ENCODE measurements at places on chromosomes 5 and 9.

GRCh38 chr5:40437452-40437861 lies 242.3 kb upstream of the PTGER4 start:
- no peak for DNase-seq

GRCh38 chr5:116488356-116489041 lies 86.1 kb downstream of the SEMA6A start:
- no peak for DNase-seq

DNA sequence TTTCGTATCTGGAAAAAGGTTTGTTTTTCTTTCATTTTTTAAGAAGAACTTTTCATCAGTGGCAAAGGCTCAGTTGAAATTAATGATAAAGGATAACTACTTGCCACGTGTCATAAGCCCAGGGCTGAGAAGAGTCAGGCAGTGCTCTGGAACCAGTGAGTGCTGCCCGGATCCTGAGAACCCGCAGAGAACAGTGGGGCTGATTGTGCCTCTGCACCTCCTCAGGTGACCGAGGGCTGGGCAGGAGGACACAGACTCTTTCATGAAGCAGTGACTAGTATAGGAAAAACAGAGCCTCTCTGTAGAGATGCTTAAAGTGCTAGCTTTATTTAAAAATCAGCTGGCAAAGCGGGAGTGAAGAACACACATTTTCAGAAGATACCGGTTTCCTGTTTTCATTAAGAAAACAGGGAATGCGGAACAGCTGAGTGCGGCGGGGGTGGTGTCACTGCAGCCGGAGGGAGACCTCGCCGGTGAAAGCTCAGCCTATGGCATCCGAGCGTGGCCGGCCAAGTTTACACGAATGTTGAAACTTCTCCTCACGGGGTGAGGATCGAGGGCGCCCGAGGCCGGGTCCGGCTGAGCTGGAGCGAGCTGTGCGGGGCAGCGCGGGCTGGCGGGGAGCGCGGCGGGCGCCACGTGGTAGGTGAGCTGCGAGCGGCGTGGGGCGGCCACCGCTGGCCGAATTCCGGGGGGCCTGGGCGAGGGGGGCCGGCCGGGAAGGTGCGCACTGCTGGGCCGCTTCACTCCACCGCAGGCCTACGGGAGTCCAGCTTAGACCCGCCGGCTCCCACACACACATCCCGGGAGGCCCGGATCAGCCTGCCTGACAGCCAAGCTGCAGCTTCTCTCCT lies 134.7 kb upstream of the DMRT1 start:
- DNase-seq = peak; percentile 87

- no peak for DNase-seq
Measured at GRCh38 chr5:151758141-151758429, 346 bp downstream of the ATOX1 start.

- DNase-seq = no peak
Measured at GRCh38 chr5:102760815-102761214, 5.7 kb downstream of the PAM start.

GRCh38 chr5:149239917-149240316 lies 31.7 kb upstream of the AFAP1L1 start:
- DNase-seq = no peak

DNA sequence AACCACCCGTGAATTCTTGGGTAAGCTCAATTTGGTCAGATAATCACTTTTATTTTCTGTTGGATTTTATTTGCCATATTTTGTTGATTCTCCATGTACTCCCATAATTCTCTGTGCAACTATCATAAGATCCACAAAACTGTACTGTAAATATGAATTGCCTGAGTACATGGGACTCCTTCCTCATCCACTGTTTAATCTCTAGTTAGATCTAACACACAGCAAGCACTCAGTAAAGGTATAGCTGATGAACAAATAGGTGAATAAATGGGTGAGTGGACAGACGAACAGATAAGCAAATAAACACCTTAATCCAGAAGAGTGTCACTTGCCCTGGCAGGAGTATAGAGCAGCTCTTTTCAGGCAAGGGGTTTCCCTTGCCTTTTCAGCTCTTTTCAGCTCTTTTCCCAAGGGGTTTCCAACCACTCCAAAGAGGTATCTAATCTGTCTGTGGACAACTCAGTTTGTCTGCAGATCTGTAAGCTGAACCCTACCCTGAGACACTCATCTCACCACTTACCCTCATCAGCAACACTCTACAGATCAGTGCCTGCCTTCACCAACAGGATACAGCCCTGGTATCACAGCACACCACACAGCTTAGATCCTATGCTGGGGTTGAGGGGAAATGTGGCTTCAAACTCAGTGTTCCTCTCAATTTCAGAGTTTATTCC lies 51.2 kb downstream of the SIL1 start:
- DNase-seq = no peak

DNA sequence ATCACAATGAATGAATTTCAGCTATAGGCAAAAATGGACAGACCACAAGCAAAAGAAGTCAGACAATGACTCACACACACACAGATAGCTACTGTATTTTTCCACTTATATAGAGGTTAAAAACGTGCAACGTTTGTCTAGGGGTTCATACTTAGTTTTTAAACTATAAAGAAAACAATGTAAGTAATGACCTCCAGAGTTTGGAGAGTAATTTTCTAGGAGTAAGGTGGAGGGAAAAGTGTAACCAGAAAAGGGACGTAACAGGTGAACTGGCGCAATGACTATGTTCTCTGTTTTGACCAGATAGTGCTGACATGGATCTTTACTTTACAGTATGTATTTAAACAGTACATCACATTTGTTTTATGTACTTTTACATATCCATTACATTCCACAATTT lies 51.1 kb downstream of the FNIP1 start:
- DNase-seq = no peak

- DNase-seq = no peak
Measured at GRCh38 chr5:82050955-82051354, 79.1 kb downstream of the ATG10 start.

GRCh38 chr9:104882566-104882965 lies 45.4 kb downstream of the ABCA1 start:
- no peak for DNase-seq

GRCh38 chr5:132065351-132065937 lies 5.0 kb downstream of the IL3 start:
- DNase-seq = no peak

- peak; percentile 34 for DNase-seq
Measured at GRCh38 chr5:172543484-172544298, 89.4 kb upstream of the SH3PXD2B start.

DNA sequence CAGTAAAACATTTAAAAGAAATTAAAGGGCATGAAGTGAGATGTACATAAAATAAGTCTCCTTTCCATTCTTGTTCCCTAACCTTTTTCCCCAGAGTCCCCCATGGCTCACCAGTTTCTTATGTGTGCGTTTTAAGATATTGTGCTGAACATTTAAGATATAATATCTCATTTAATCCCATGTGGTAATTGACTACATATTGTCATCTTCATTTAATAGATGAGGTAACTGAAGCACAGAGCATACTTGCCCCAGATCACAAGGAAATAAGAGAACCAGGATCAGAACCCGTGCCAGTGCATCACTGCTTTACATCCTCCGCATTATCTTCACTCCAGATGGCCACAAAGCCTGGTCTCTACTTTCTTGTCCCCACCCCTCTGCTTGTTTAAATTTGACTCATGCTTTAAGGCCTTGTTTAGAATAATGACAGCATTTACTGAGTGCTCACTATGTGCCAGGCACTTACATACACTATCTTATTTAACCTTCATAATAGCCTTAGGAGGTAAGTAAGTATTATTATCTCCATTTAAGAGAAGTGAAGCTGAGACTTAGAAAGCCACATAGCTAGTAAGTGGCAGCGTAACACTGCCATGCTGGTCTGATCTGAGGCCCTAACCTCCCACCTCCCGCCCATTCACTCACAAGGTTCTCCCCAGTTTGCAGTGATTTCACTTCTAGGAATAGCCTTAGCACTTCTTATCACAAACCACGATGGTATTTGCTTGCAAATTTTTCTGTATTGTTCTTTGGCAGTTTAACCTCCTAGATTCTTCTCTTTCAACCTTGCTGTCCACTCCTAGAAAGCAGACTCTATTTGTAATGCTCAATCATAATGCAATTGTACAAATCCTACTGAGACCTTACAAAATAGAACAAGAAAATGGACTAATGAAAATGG lies 78.4 kb upstream of the IL6ST start:
- DNase-seq = no peak

GRCh38 chr5:22970956-22971618 lies 117.9 kb upstream of the CDH12 start:
- no peak for DNase-seq

- no peak for DNase-seq
Measured at GRCh38 chr9:101478444-101478843, 42.9 kb upstream of the ALDOB start.

- no peak for DNase-seq
Measured at GRCh38 chr9:76835571-76836283, 70.2 kb downstream of the PRUNE2 start.

- no peak for DNase-seq
Measured at GRCh38 chr5:126847456-126847820, 70.5 kb downstream of the LMNB1 start.

DNA sequence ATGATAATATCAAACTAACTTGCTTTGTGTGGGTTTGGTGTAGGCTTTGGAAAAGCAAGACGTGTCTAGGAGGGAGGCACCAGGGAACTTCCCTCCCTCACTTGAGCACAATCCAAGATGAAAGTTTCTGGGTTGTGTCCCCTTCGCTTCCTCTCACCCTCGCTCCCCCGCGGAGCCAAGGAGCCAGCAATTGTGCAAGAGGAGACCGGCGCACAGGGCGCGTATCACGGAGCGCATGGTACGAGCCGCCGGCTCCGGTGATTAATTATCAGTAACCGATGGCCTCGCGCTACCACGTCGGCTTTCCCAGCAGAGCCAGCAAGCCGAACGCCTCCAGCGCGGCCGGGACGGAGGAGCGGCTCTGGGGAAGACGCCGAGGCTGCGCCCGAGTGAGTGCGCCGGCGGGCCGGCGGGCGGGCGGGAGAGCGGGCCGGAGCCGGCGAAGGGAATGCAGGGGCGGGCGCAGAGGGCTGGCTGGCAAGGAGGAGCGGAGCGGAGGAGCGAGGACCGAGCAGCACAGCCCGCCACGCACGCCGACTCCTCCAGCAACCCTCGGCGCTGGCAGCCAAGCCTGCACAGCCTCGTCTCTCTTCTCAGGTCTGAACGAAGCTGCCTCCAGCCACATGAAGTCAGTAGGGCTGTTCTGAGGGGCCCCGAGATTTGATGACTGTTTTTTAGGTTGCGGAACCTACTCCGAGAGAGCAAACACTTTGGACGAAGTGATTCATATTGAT lies 143.6 kb downstream of the BNC2 start:
- DNase-seq = peak; percentile 91

DNA sequence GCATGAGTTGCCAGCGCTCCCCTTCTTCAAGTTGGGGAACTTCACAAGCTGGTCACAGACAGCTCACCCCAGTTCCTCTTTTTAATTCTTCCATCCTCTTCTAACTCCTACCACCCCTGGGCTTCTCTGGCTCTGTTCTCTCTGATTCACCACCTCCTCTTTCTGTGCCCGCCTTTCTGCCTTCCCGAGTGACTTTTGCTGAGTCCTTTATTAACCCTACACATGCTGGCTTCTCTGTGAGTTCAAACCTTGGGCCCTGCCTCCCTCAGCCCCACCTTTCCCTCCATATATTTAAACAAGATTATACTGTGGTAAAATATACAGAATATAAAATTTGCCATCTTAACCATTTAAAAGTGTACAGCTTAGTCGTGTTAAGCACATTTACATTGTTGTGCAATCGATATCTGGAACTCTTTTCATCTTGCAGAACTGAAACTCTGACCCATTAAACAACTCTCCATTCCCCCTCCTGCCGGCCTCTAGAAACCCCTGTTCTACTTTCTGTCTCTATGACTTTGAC lies 32.0 kb downstream of the SLC46A2 start:
- no peak for DNase-seq

GRCh38 chr9:70852711-70853240 lies 268.6 kb downstream of the TRPM3 start:
- no peak for DNase-seq

- no peak for DNase-seq
Measured at GRCh38 chr5:91145333-91145620, 237.8 kb downstream of the ARRDC3 start.

DNA sequence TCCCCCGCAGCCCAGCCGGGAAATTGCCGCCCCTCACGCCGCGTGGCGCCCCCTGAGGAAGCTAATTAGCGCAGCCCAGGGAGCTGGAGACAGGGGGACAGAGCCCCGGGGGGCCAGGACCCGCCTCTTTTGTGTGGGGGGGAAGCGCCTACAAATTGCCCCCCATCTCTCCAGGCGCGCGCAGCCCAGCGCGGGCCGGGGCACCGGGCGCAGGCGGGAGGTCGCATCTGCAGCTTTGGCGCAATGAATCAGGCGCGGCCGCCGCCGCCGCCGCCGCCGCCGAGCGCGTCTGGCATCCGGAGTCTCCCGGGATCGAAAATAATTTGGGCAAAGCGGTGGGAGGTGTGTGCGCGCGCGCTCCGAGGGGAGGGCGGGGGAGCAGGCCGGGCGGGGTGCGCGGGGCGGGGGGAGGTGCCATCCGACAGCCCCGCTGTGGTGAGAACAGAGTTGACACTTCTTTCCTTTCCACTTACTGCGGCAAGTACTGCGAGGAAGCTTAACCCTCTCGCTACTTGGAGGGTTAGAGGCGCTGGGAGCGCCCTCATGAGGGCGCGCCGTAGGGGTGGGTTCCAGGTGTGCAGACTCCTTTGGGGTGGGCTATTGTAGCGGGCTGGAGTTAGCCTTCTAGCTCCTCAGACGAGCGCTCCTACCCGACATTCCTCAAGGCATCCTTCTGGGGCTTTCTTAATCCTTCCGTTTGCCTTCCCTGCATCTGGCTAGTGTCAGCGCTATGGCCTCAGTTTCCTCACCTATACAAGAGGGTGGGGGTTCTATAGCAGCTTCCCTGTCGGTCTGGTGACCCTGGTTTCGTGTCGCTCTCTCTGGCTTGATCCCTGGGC lies 63.1 kb downstream of the CXXC5 start:
- no peak for DNase-seq

GRCh38 chr9:13690595-13690994 lies 411.1 kb upstream of the MPDZ start:
- DNase-seq = no peak

GRCh38 chr9:95116808-95117204 lies 200.7 kb downstream of the FANCC start:
- no peak for DNase-seq

- no peak for DNase-seq
Measured at GRCh38 chr9:126377536-126377935, 50.9 kb downstream of the MVB12B start.

Data from right atrium auricular region (tissue), 2 donors.